Suppressor macrophage treated with lipopolysaccharide for 4 hours (primary cell): ENCODE measurements at places on chromosomes 5 and 9.

DNA sequence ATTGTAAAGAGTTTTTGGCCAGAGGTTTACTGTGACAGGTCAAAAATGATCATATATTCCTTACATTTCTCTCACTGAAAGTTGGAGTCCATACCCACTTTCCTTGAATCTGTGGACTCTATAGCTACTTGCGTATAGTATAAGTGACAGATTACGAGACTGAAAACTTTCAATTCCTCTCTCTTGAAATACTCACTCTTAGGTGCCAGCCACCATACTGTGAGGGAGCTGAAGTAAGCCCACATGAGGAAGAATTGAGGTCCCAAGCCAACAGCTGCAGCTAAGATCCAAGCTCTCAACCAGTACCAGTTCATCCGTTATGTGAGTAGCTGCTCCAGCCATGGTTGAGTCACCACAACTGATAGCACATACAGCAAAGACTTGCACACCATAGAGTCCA is 128.1 kb upstream of the FAM174A start:
- no peak for DNase-seq

- DNase-seq = no peak
These were observed 72.2 kb downstream of the SIL1 start for GRCh38 chr5:139125991-139126390.

- DNase-seq = no peak
These were observed 268.8 kb downstream of the NSG2 start for GRCh38 chr5:174314261-174314660.

DNA sequence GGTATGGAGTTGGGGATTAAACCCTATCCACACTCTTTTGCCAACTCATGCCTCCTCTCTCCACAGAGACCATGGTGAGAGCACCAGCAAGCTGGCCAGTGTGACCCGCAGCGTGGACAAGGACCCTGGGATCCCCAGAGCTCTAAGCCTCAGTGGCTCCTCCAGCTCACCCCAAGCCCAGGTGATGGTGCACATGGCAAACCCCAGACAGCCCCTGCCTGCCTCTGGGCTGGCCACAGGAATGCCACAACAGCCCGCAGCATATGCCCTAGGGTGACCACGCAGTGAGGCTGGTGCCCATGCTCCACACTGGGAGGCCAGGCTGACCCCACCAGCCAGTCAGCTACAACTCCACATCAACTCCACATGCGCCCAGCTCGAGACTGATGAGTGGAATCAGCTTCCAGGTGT is 11.5 kb upstream of the CARD19 start:
- no peak for DNase-seq

GRCh38 chr5:95448789-95449188 is 57.6 kb downstream of the FAM81B start:
- DNase-seq = no peak

DNA sequence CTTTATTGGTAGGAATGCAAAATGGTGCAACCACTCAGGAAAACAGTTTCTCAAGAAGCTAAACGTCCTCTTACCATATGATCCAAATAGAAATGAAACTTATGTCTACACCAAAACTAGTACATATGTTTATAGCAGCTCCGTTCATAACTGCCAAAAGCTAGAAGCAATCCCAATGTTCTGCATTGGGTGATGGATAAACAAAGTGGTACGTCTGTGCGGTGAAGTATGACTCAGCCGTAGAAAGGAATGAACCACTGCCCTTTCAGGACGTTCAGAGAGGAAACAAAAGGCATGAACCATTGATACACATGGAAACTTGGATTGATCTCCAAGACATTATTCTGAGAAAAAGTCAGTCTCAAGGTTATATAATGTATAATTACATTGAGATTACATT is 27.6 kb downstream of the HNRNPH1 start:
- DNase-seq = no peak

DNA sequence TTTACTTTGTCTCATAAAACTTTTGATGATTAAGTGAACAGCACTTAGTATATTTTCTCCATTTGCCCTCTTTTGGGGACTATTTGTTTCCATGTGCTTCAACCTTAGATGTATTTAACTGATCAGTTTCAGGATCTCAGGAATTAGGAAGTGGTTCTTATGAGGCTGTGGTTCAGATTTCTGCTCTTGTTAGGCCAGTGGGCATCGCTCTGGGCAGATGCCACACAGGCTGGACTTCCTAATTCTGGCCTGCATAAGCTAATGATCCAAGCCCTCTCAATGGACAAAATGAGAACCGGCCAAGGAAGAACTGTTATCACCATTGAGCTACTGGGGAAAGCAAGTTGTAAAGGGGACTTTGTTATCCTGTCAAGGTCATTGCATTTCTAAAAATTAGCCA is 6.9 kb downstream of the ARHGAP26 start:
- peak; percentile 46 for DNase-seq

DNA sequence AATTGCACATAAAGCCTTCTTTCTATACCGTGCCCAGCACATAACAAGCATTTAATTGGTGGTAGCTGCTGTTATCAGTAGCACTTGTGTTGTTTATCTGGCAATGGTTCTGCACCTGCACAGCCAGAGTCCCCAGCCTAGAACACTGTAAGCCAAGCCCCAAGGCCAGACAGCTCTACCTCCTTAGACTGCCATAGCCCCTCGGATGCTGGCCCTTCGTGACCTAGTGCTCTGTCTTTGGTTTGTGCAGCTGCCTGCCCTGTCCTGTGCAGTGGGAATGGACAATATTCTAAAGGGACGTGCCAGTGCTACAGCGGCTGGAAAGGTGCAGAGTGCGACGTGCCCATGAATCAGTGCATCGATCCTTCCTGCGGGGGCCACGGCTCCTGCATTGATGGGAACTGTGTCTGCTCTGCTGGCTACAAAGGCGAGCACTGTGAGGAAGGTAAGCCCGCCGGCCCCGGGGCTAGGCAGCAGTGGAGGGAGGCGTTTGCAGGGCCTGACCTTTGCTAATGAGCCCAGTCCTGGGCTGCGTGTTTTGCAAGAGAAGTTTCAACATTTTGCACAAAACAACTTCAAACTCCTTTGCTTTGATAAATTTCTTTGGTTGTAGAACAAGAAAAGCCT is 173.3 kb upstream of the WWC1 start:
- no peak for DNase-seq

DNA sequence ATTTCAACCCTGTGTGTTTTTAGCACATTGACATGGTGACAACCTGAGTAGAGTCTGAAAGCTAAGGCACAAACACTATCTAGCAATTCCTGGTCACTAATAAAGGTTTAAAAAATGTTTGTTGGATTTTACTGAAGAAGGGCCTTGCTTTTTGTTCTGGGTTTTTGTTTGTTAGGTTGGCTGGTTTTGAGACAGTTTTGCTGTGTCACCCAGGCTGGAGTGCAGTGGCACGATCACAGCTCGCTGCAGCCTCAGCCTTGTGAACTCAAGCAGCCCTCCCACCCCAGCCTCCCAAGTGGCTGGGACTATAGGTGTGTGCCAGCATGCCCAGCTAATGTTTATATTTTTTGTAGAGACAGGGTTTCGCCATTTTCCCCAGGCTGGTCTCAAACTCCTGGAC is 39.0 kb downstream of the PRKACG start:
- no peak for DNase-seq

DNA sequence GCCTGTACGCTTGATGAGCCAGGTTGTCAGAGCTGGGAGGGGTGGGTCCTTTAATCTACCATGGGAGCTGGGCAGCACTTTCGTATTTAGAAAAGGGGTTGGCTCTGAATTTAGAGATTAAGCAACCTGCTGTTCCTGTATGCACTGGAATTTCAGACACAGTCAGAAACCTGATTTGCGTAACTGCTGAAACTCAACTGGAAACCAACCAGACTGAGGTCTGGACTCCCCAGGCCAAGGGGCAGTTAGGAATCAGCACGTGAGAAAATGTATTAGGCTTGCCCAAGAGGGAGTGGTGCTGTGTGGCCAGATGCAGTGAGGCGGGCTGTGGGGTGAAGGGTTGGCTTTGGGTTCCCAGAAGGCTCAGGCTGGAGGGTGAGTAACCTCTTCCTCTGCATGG is 235.0 kb downstream of the GOLPH3 start:
- DNase-seq = peak; percentile 75

DNA sequence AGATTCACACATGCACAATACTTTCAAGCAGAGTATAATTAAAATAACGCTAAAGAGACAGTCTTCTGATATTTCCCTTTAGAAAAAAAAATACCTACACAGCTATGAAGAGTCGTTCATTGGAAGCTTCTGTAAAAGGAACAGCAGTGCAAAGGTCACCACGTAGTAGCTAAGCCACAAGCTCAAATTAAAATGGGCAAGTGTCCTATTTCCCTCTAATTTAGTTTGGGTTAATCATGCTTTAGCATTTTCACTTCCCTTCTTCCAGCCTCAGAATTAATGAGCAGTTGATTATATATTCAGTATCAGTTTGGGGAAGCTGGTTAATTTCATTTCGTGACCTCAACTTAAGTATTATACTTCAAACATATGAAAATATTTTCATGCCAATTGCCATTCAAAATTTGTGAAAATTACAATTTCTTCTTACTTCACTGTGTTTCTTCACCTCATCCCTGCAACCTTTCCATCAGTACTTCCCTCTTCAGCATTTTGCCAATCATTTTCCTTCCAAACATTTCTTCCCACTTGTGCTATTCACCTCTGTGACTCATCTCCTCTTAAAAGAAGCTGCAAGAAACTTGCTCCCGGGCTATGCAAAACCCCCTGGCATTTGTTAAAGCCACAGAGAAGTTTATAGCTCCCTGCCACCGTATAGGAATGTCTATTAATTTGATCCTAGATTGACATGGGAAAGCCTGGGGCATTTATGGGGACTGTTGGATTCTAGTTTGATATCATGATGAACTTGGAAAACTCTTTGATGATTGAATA is 83.0 kb downstream of the DMRTA1 start:
- DNase-seq = no peak

GRCh38 chr9:129570450-129571297 is 50.2 kb downstream of the C9orf50 start:
- DNase-seq = no peak
